ENCODE measurements at places on chromosomes 2 and 18.

GRCh38 chr2:166491461-166491860, 2.6 kb downstream of the SCN7A start:
- peaks cover 3% of the 10 kb centered on the region for H3K27me3 ChIP-seq
- H3K36me3 ChIP-seq, result no peaks in the 10 kb centered on the region
- no peak for DNase-seq
- H3K27ac ChIP-seq, result no peak overlapping the region
- no peaks in the 10 kb centered on the region for H3K4me1 ChIP-seq

DNA sequence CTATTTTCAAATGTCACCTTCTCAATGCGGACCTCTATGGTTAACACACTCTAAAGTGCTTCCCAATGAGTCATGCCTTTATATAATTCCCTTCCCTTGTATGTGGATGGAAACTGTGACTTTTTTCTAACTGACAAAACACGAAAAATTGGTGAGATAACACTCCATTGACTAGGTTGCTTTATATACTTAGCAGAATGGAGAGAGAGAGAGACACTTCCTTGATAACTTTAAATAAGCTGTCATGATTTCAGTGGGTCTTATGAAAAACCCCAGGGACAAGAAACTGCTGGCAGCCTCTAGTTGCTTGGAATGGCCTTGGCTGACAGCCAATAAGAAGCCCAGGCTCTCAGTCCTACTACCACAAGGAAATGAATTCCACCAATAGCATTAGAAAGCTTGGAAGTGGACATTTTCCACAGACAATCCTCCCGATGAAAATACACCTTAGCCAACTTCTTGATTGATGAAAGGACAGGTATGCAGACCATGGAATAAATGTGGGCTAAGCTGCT, 322.2 kb downstream of the ZNF804A start:
- H3K27me3 ChIP-seq, result no peaks in the 10 kb centered on the region
- no peaks in the 10 kb centered on the region for H3K4me1 ChIP-seq
- H3K4me3 ChIP-seq, result no peak overlapping the region
- H3K27ac ChIP-seq, result no peak overlapping the region

- DNase-seq, result no peak
- peaks cover 35% of the 10 kb centered on the region for H3K4me1 ChIP-seq
- H3K27me3 ChIP-seq, result no peaks in the 10 kb centered on the region
Observed at GRCh38 chr2:134287323-134287722, 33.5 kb downstream of the MGAT5 start.

- no peak overlapping the region for H3K27ac ChIP-seq
- peaks cover 76% of the 10 kb centered on the region for H3K27me3 ChIP-seq
Observed at GRCh38 chr2:75200140-75201096, 1.1 kb upstream of the TACR1 start.

DNA sequence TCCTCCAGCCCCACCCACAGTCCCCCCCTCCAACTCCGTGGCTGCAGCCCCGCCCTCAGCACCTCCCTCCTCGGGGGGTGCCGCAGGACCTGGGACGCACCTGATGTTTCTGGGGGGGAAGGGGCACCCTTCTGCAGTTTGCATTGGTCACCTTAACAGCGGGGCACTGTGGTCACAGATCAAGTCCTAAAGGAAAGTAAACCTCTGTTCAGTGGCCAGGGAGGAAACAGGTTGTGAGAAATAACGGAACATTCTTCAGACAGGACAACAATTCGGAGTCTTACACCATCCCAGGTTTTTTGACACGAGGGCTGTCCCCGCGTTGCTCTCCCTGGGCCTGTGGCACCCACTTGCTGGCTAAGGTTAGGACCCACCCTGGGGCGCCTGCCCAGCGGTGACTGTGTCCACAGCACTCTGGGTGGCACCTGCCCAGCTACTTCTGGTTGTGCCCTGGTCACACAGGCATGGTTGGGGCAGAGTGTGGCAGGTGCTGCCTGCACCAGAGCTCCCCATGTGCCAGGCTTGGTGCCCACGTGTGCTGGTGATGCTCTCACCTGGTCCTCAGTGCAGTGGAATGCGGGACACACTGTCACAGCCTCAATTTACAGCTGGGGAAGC, 93.5 kb upstream of the OTOS start:
- H3K4me1 ChIP-seq, result peaks cover 4% of the 10 kb centered on the region
- H3K4me3 ChIP-seq, result no peak overlapping the region
- peaks cover 10% of the 10 kb centered on the region for H3K27me3 ChIP-seq
- no peaks in the 10 kb centered on the region for H3K36me3 ChIP-seq
- no peak for DNase-seq

DNA sequence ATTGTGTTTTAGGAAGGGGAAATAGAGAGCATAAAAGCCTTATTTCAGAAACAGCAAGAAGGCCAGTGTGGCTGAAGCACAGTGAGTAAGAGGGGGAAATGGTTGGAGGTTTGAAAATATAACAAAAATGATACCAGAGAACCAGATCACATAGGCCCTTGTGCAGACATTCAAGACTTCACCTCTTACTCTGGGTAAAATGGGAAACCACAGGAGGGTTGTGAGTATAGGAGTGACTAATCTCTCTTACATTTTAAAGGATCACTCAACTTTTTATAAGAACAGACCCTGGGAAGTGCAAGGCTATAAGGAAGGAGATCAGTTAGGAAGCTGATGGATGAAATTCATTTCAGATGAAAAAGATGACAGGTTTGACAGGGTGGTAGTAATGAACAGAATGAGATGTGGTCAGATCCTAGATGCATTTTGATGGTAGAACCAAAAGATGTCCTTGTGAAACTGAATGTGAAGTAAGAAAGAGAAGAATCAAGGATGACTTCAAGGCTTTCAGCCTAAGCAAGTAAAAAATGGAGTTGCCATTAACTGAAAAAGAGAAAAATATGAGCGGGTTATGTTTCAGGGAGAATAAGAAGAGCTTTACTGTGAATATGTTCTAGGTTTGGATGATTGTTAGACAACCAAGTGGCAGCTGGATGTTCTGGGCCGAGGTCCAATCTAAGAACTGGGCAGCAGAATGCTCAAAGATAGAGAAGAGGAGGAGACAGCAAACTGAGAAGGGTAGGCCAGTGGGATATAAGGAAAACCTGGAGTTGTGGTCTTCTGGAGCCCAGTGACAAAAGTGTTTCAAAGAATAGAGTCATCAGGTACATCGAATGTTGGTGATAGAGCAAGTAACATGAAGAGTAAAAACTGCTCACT, 65.1 kb downstream of the USP40 start:
- peaks cover 54% of the 10 kb centered on the region for H3K36me3 ChIP-seq
- H3K27me3 ChIP-seq, result no peaks in the 10 kb centered on the region
- H3K27ac ChIP-seq, result no peak overlapping the region

DNA sequence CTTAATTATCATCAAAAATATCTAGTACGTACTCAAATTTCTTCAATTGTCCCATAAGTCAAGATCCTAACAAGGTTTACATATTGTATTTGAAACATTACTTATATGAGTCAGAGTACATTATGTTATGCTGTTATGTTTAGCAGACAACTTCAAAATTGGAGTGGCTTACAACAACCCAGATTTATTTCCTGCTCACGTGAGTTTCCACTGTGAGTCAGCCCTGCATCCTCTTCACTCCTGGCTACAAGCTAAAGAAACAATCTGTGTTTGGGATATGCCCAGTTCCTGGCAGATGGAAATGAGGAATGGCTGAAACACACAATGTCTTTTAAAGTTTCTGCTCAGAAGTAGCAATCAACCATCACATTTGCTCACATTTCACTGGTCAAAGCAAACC, 31.5 kb upstream of the TANC1 start:
- H3K36me3 ChIP-seq, result no peaks in the 10 kb centered on the region
- peaks cover 2% of the 10 kb centered on the region for H3K27me3 ChIP-seq
- H3K4me3 ChIP-seq, result no peak overlapping the region
- no peak for DNase-seq
- H3K4me1 ChIP-seq, result no peaks in the 10 kb centered on the region
- H3K27ac ChIP-seq, result no peak overlapping the region

GRCh38 chr2:106107509-106108131, 86.5 kb downstream of the UXS1 start:
- peaks cover 4% of the 10 kb centered on the region for H3K4me1 ChIP-seq
- peaks cover 4% of the 10 kb centered on the region for H3K36me3 ChIP-seq
- peak overlapping the region; percentile 34 for H3K4me3 ChIP-seq
- no peaks in the 10 kb centered on the region for H3K27me3 ChIP-seq
- H3K27ac ChIP-seq, result peak overlapping the region; percentile 81
- DNase-seq, result peak; percentile 51

DNA sequence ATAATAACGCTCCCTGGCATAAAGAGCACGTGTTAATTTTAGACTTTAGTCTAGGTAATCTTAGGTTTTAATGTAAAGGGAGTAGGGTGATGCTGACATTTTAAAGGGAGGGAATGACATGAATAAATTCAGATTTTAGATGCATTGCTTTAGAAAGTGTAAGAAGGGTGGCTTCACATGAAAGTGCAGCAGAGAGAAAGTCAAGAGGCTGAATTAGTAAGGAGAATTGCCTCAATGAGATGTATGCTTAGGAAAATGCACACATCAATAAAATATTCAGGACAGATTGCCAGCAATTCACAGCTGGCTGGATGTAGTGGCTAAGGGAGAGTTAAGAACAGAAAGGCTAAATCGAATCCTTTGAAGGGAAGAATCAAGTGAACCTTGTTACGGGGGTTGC, 165.5 kb upstream of the CDH19 start:
- no peaks in the 10 kb centered on the region for H3K36me3 ChIP-seq
- no peak for DNase-seq
- H3K27ac ChIP-seq, result no peak overlapping the region
- H3K4me1 ChIP-seq, result no peaks in the 10 kb centered on the region

GRCh38 chr2:23592898-23593751, 208.1 kb downstream of the KLHL29 start:
- H3K27ac ChIP-seq, result no peak overlapping the region
- no peaks in the 10 kb centered on the region for H3K4me1 ChIP-seq
- DNase-seq, result no peak

DNA sequence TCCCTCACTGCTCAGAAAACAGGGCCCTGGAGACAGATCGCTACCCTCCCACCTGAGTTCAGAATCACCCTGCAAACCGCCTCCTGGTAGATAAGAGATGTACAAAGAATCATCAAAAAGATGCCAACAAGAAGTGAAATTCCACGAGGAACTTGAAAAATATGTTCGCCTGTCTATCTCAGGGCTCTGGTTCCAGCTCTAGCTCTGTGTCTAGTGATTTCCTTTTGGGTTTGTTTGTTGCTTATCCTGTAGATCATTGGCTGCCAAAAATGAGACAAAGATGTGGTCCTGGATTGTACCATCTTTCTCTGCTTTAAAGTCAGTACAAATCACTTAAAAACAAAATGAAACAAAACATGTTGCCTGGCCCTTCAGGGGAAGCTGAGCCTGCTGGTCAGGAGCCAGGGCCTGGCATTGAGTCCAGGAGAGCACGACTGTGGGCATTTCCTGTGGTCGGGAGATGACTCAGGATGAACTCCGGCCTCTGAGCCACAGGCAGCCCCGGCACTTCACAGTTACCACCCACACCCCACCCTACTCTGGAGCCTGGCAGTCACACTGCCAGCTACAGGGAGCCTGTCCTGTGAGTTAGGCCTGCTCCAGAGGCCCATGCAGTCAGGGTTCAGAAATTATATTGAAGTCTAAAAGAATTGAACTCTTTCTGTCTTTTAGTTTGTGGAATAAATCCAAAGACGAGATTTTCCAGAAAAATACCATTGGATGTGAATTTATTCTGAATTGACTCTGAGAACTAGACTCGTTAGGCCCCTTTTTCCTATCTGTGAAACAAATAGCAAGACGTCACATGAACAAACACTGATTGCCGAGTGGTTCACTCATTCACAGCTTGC, 8.0 kb upstream of the ITGB6 start:
- H3K27me3 ChIP-seq, result peaks cover 3% of the 10 kb centered on the region
- H3K27ac ChIP-seq, result peak overlapping the region; percentile 7
- no peaks in the 10 kb centered on the region for H3K36me3 ChIP-seq
- H3K4me3 ChIP-seq, result no peak overlapping the region

GRCh38 chr2:157899125-157899839, 23.2 kb upstream of the ACVR1 start:
- DNase-seq, result no peak
- H3K27ac ChIP-seq, result peak overlapping the region; percentile 99
- no peaks in the 10 kb centered on the region for H3K27me3 ChIP-seq
- no peaks in the 10 kb centered on the region for H3K36me3 ChIP-seq
- peaks cover 75% of the 10 kb centered on the region for H3K4me1 ChIP-seq
- peak overlapping the region; percentile 84 for H3K4me3 ChIP-seq

- peaks cover 24% of the 10 kb centered on the region for H3K36me3 ChIP-seq
- H3K4me3 ChIP-seq, result peak within 1 kb of the TSS; percentile 89
- H3K4me1 ChIP-seq, result peaks cover 52% of the 10 kb centered on the region
Observed at GRCh38 chr2:126655500-126656430, at the start of gene GYPC. TSS of gene GYPC (plus strand) at chr2:126656158. CDS start at chr2:126656264, 106 bp downstream.

DNA sequence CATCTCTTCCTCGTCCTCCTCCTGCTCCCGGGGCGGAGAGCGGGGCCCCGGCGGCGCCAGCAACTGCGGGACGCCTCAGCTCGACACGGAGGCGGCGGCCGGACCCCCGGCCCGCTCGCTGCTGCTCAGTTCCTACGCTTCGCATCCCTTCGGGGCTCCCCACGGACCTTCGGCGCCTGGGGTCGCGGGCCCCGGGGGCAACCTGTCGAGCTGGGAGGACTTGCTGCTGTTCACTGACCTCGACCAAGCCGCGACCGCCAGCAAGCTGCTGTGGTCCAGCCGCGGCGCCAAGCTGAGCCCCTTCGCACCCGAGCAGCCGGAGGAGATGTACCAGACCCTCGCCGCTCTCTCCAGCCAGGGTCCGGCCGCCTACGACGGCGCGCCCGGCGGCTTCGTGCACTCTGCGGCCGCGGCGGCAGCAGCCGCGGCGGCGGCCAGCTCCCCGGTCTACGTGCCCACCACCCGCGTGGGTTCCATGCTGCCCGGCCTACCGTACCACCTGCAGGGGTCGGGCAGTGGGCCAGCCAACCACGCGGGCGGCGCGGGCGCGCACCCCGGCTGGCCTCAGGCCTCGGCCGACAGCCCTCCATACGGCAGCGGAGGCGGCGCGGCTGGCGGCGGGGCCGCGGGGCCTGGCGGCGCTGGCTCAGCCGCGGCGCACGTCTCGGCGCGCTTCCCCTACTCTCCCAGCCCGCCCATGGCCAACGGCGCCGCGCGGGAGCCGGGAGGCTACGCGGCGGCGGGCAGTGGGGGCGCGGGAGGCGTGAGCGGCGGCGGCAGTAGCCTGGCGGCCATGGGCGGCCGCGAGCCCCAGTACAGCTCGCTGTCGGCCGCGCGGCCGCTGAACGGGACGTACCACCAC, 2.1 kb downstream of the GATA6 start:
- peaks cover 2% of the 10 kb centered on the region for H3K36me3 ChIP-seq
- H3K27me3 ChIP-seq, result peaks cover 77% of the 10 kb centered on the region
- no peak overlapping the region for H3K27ac ChIP-seq
- no peak overlapping the region for H3K4me3 ChIP-seq

GRCh38 chr2:205198140-205198525, 484.2 kb upstream of the NRP2 start:
- no peaks in the 10 kb centered on the region for H3K36me3 ChIP-seq
- H3K4me1 ChIP-seq, result peaks cover 12% of the 10 kb centered on the region
- DNase-seq, result no peak
- H3K4me3 ChIP-seq, result no peak overlapping the region
- H3K27me3 ChIP-seq, result no peaks in the 10 kb centered on the region
- no peak overlapping the region for H3K27ac ChIP-seq

GRCh38 chr2:214069254-214069653, 341.6 kb upstream of the VWC2L start:
- H3K36me3 ChIP-seq, result no peaks in the 10 kb centered on the region
- DNase-seq, result no peak
- H3K4me1 ChIP-seq, result no peaks in the 10 kb centered on the region
- H3K27ac ChIP-seq, result no peak overlapping the region

Data from activated naive CD8-positive, alpha-beta T cell treated with anti-CD3 and anti-CD28 coated beads, Interleukin-2, amount 50 U/mL, for 24 hours (primary cell).